ENCODE measurements at places on chromosomes 6 and 20.

- no peak for DNase-seq
Measured at GRCh38 chr6:129750360-129750759, 40.4 kb upstream of the ARHGAP18 start.

- DNase-seq = no peak
Measured at GRCh38 chr6:134323698-134324097, 5.8 kb upstream of the SGK1 start.

DNA sequence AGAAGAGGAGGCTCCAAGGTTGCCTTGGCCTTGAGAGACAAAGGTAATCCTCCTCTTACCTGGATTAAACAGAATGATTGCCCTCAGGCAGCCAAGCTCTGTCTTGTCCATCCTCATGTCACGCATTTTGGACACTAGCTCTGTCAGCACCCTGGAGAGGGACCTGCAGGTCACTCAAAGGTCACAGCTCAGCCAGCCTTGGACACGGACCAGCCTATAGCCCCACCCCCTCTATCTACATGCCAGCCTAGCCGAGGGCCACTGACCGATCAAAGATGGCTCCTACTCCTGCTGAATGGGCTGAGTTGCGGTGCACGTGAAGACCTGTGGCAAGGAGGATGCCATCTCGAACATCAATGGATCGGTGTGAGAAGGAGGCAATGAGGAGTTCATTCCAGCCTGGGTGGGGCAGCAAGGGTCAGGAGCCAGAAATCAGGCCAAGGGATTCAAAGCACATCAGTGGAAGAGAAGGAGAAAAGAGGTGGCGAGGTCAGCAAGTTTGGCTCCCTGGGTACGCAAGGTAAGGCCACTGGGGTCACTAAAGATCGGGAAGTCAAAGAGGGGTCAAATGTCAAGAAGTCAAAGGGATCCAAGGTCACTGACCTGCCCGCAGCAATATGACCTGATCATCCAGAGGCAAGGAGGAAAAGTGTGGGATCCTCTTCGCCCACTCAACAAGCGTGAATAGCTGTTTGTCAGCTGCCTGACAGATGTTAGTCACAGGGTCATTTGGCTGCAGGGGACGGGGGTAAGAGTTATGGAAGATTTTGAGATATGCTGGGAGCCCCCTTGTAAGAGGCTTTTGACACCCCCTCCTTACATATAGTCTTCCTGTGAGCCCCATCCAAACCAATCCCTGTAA, 3.3 kb upstream of the COL11A2 start:
- no peak for DNase-seq

- DNase-seq = no peak
Measured at GRCh38 chr6:143397227-143398222, 53.0 kb downstream of the ADAT2 start.

- no peak for DNase-seq
Measured at GRCh38 chr6:13235339-13235738, 93.0 kb downstream of the TBC1D7 start.

- no peak for DNase-seq
Measured at GRCh38 chr6:63759605-63760105, 124.1 kb downstream of the PHF3 start.

DNA sequence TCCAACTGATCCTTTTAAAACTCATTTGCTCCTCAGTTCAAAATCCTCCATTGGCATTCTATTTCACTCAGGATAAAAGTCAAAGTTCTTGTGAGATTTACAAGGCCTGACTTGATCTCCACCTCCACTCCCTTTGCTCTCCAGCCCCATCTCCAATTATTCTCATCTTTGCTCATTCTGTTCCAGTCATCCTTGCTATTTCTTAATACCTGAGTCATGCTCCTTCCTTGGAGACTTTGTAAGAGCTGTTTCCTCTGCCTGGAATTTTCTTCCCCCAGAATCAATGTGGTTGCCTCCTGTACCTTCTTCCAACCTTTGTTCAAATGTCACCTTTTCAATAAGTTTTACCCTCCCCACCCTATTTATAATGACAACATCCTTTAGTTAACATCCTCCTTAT, 373.5 kb downstream of the HTR1B start:
- DNase-seq = no peak

DNA sequence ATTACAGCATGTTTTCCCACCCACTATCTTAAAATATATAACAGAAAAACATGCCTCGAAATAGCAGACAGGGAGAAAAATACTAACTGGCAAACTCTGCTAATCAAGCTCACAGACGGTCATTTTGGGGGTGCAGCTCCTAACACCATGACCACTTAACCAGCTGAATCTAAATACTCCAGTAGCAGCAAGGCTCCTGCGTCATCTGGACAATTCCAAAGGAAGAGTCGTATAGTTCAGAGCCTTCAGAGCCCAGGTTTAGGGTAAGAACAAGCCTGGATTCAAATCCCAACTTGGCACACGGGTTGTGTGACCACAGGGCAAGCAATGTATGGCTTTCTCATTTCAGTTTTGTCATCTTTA, 81.3 kb upstream of the COL21A1 start:
- DNase-seq = no peak

GRCh38 chr6:97029056-97029455, 104.5 kb downstream of the KLHL32 start:
- DNase-seq = no peak

GRCh38 chr20:47455133-47456040, 46.3 kb upstream of the NCOA3 start:
- no peak for DNase-seq

GRCh38 chr6:140382355-140382754, 1007.9 kb upstream of the CITED2 start:
- DNase-seq = no peak

DNA sequence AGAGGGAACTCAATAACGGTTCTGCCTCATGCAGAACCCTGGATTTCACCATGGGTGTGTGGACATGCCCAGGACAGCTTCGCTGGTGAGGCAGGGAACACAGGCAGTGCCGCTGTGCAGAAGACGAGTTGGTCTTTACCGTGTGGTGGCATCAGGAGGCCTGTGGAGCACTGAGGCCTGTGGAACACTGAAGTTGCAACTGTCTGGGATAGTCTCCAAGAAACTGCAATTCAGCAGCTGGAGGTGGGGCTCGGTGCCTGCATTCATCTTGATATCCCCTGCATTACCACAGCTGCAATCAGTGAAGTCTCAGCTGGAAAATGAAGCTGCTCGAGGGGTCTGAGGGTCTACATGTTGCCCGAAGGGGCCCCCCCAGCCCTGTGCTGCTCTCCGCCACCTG, 202.4 kb upstream of the CDH4 start:
- no peak for DNase-seq

GRCh38 chr6:52049252-52050050, 38.0 kb downstream of the PKHD1 start:
- no peak for DNase-seq

- DNase-seq = no peak
Measured at GRCh38 chr6:6006428-6007365, at the start of gene NRN1. NRN1 (minus strand) TSS chr6:6006925; CDS start chr6:6006749, 176 bp downstream.

DNA sequence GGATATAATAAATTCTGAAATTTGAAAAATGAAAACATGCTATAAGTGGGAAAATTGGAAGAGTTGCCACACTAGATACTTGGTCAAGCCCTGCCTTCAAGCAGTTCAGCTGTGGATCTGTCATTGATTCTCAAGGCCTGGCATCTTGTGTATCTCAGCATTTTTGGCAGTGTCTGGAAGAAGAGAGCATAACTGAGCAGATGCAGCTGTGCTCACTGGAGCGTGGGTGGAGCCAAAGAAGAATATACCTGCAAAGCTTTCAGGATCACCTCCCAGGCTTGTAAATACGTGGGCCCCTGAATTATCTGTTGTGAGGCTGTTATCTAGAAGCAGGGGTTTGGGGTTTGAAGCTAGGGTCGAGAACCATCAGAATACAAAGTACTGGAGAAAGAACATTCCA, 31.3 kb upstream of the CHD6 start:
- DNase-seq = no peak

- no peak for DNase-seq
Measured at GRCh38 chr6:133966654-133967329, 13.8 kb downstream of the TBPL1 start.

DNA sequence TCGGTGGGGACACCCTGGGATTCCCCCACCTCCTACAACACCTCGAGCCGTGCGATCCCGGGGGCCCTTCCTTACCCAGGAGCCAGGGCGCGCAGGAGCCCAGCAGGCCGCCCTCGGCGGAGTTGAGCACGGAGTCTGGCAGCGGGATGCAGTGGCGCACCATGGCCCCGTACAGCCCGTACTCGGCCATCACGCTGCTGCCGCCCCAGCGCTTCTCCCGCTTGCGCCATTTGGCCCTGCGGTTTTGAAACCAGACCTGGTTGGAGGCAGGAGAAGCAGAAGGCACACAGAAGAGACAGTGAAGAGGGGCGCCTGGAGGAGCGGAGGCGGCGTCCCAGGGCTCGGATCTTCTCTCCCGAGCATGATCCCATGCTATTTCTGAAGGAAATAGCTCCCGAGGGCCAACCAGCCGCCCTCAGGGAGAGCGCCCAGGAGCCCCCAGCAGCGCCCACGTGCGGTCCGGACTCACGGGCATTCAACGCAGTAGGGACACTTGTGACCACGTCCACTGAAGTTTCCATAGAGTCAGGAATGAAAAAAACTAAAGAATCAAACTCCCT, 4.3 kb downstream of the VSX1 start:
- no peak for DNase-seq

DNA sequence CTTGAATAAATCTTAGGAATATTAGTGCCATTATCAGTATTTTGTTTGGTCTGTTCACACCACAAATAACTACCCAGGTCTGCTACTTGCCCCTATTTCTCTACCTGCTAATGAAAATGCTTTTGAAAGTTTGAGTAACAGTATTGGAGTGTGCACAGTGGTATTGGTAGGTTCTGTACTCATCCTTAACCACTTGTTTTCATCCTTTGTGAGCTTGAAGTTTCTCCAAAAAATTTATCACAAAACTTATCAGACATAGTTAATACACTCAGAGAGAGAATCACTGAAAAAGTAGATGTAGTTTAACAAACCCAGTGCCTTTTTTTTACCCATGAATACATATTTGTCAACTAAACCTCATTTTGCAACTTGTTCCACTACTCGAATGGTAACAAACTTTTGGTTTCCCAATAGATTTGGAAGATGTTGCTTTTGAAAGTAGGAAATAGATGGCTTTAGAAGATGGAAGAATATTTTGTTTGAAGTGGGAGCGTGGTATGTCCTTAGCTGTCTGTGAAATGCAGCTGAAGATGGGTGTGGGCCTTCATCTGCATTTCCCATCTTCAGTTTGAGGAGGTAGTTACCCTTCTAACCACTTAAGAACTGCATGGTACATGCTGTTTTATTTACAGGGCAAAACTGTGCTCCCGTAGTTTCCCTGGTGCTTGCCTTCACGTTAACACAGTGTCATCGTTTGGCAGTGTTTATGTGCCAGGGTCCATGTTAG, 9.0 kb downstream of the PTPN1 start:
- no peak for DNase-seq

GRCh38 chr6:137495703-137496336, 1.6 kb upstream of the OLIG3 start:
- no peak for DNase-seq

DNA sequence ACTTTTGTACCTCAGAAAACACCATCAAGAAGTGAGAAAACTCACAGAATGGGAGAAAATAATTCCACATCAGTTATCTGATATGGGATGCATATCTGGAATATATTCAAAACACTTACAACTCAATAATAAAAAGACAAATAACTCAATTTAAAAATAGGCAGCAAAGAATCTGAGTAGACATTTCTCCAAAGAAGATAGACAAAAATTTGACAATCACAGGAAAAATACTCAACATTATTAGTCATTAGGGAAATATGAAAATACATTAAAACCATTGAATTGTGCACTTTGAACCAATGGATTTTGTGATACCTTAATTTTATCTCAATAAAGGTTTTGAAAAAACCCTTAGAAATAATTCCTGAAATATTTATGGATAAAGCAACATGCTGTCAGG, 36.9 kb upstream of the STMND1 start:
- DNase-seq = no peak

- no peak for DNase-seq
Measured at GRCh38 chr20:51938559-51939258, 136.4 kb upstream of the SALL4 start.

GRCh38 chr6:43798688-43799444, 28.9 kb downstream of the VEGFA start:
- peak; percentile 16 for DNase-seq

DNA sequence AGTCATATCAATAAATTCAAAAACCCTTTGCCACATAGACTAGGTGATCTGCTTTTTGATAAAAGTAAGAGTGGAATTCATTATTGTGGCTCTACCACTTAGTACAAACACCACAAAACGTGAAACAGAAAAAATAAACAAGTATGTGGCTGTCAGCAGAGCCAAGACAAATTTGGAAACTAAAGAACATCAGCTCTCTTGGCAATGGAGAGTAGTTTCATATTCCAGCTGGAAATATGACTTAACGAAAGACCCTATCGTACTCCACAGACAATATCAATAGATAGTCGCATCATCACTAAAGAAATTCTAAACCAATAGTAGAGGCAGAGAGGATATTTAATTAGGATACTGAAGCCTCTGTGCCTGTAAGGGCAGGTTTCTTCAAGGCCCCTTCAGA, 20.8 kb downstream of the TBX18 start:
- no peak for DNase-seq

DNA sequence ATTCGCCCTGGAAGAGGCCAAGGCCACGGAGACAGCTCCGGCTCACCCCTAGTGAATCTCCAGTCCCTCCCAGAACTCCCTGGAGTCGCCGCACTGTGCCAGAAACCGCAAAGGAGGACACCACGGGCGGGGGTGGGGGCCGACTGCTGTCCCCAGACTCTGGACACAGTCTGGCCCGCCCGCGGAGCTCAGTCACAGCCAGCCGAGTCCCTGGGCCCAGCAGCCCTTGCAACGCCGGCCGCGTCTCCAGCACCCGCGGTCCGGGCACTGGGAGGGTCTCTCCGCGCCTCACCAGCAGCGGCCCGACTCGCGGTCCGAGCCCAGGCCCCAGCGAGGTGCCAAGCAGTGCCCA, 518 bp downstream of the PEX6 start:
- DNase-seq = no peak

- DNase-seq = no peak
Measured at GRCh38 chr20:53565254-53565653, 28.4 kb downstream of the ZNF217 start.

DNA sequence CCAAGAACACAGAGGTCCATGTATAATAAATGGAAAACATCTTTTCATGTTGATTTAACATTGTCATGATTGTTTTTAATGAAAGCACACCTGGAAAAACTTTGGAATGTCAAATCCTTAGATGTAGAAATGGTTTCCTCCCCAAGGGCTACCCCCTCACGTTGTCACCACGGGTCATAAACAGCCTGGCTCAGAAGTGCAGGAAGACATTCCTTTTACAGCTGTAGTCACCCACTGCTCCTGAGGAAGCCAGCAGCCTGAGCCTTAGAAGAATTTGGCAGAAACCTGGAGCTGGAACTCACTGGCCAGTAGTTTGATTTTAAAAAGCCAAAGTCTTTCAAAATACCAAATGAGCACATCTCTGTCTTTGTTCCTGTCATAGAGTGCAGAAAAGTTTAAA, 23.7 kb downstream of the ADGRF5 start:
- no peak for DNase-seq

- DNase-seq = no peak
Measured at GRCh38 chr20:47125508-47125757, 230.8 kb downstream of the EYA2 start.
